Activated CD8-positive, alpha-beta memory T cell treated with anti-CD3 and anti-CD28 coated beads, Interleukin-2, amount 10 ng/mL, durations not matched to agents 7 days and 5 days (primary cell): ENCODE measurements at places on chromosomes 5 and 9.

DNA sequence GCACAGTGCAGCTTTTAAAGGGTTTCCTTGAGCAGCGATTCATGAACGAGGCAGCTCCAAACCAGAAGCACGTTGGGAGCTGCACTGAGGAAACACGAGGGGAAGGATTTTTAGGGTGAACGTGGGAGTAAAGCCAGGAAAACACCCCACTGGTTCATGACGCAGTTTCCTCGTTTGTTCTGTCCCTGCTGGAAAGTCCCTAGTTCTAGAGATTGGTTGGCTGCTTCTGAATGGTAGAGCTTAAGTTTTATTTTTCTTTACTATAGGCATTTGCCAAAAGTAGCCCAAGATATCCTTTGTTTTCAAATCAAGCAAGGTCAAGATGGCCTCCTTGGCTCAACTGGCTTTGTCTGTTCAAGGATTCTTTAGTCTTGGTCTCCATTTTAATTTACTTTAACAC lies 116.5 kb upstream of the CACNA1B start:
- DNase-seq, result no peak

GRCh38 chr9:95478335-95478734 lies 38.4 kb downstream of the PTCH1 start:
- no peak for DNase-seq

DNA sequence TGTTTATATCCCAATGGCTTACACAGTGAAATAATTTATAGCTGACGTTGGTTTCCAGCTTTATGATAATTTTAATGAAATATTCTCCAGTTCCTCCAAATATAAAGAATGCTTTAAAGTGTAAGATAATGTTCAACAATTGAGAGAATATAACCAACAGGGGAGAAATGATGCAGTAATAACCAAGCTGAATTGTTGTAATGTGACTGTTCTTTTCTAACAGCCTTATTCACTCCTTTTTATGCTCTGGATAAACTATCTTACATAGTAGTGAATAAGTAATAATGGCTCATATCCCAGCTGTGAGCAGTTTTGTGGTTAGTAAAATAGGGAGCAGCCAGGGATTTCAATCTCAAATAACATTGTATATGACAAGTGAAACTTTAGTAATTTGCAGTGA lies 2348.7 kb upstream of the ACO1 start:
- DNase-seq, result no peak

DNA sequence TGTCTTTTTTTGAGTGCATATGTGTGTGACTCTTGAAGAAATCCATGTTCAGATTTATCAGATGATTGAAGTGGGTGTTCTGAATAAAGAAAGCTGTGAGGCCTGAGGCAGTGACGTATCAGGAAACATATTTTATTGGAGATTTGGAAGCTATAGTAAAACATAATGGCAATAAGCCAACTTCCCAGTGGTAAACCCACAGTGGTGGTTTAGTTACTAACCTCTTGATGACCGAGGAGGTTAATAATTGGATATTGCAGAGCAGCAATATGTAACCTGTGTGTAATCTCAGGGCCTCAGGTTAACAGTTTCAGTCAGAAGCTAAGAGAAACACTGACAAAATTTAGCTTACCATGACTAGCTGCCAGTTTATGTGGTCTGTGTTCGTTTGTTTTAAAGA lies 6.9 kb downstream of the RGMB start:
- DNase-seq, result no peak

- DNase-seq, result no peak
These were observed 72.9 kb upstream of the SHB start for GRCh38 chr9:38141746-38142591.

DNA sequence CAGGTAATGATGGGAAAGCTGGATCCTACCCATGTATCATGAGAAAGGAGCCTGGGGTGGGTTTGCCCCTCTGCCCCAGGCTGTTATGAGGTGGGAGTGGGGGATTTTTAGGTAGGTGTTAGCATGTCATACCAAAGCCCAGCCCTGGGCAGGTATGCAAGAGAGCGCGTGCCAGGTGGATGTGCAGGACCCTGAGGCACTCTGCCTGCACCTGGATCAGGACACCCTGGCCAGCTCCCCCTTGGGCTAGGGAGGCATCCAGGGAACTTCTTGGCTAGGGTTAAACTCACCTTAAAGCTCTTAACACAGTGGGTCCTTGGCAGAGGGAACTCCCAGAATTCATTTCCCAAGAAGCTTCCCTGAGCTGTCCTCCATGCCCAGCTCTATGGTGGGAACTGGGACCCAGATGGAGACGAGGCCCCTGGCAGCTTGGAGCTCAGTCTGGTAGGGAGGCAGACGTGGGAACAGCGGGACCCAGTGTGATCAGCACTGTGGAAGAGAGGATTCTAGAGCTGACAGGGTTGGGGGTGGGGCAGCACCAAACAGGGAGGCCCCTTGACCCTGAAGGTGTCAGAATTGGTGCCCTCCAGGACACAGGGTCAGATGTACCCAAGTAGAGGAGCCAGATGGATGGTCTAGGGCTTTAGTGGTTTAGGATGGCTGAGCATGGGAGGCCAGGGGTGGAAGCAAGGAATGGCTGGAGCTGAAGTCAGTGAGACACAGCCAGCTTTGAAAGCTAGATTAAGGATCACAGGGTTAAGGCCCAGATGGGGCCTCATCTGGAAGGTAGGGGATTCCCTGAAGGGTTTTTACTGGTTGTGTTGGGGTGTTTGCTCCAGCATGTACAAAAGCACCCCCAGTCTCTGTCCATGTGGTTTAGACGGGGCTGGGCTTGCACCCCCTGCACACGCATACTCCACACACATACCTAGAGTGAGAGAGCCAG lies 2.2 kb upstream of the PRR7 start:
- no peak for DNase-seq

GRCh38 chr9:124410321-124410913 lies 4.8 kb downstream of the PSMB7 start:
- DNase-seq, result no peak

GRCh38 chr9:120882935-120883607 lies 6.1 kb upstream of the PHF19 start:
- DNase-seq, result no peak

- DNase-seq, result no peak
These were observed 440.0 kb downstream of the ENC1 start for GRCh38 chr5:74200560-74200959.

- no peak for DNase-seq
These were observed 15.7 kb downstream of the TMC1 start for GRCh38 chr9:72537011-72537545.

- no peak for DNase-seq
These were observed 154.6 kb downstream of the FSTL4 start for GRCh38 chr5:133457439-133458355.

DNA sequence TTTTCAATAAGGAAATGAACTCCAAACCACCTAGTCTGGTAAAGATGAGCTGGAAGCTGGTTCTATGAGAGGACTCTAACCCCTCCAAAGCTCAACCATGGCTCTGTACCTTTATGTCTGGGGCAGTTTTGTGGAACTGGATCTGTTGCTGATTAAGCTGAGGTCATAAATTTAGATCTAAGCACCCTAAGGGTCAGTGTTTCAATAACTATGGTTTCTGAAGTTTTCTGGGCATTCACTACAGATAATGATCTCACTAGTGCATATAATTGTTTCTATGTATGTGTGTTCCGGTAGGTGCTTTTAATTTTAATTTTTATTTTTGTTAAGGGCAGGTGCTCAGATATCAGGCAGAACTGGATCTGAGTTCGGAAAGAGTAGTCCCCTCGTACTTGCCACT lies 258.7 kb upstream of the PANK3 start:
- DNase-seq, result no peak

DNA sequence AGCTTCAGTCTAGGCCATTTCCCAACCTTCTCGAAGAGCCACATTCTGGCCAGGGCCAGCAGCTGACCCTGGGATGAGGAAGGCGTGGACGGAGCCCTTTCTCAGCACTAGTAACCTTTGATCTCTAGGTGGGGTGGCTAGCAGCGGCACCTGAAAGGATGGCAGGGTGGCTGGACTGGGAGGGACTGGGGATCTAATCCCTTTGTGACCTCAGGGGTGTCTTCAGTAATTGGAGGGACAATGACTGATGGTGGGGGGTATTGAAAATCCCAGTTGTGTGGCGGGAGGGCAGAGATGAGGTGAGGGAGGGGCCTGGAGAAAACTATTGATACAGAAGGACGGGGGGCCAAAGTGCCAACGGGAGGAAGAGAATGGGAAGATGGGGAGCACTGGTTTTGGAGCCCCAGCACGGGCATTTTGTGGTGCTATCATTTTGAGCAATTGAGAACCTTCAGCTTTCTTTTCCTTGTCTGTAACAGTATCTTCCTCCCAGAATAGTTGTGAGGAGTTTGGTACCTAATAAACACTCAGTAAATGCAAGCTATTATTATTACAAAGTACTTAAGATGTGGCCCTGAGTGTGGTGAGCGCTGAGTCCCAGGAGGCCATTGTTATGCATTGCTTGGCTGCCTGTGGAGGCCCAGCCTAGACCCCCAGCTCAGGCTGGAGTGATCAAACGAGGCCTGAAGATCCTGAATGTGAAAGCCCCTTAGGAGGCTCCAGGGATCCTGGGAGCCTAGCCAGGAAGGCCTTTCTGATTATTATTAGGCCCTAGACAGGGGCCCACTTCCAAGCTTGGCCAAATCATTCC lies 37.3 kb upstream of the UBE2D2 start:
- DNase-seq, result no peak

- DNase-seq, result no peak
These were observed 5.2 kb downstream of the BTNL9 start for GRCh38 chr5:181045316-181045715.

DNA sequence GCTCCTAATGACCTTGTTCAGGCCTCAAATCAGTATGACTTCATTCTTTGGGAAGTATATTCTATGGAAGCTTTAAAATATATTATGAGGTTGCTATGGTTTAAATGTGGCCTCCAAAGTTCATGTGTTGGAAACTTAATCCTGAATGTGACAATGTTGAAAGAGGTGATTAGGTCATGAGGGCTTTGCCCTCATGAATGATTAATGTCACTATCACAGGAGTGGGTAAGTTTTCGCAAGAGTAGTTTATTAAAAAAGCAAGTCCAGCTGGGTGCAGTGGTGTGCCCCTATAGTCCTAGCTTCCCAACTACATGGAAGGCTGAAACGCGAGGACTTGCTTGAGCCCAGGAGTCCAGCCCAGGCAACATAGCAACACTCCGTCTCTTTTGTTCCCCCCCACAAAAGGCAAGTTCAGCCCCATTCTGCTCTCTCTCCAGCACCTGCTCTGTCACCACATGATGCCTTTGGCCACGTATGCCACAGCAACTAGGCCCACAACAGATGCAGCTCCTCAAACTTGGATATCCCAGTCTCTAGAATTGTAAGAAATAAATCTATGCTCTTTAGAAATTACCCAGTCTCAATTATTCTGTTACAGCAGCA lies 105.3 kb downstream of the SIL1 start:
- DNase-seq, result no peak

GRCh38 chr5:92283521-92283920 lies 900.4 kb upstream of the ARRDC3 start:
- DNase-seq, result no peak

- DNase-seq, result no peak
These were observed 27.9 kb downstream of the NANS start for GRCh38 chr9:98084396-98084795.

GRCh38 chr5:41410307-41410706 lies 100.1 kb downstream of the PLCXD3 start:
- no peak for DNase-seq

DNA sequence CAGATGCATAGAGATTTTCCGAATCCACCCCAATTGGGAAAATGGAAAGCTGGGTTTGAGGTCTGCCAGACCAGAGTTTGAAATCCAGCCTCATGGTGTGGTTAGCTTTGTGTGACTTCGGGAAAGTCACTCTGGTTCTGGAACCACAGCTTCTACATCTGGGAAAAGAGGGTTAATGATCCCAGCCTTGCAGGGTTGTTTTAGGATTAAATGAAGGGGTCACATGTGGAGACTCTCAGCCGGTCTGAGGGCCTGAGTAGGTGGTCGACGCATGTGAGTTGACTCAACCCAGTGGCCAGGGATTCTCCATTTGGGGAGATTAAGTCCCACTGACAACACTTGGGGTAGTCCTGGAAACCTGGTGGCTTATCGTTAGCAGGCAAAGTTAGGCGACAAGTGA lies 6.1 kb downstream of the ZNF618 start:
- peak; percentile 27 for DNase-seq

- DNase-seq, result no peak
These were observed 1717.9 kb downstream of the EFNA5 start for GRCh38 chr5:105952875-105953274.

DNA sequence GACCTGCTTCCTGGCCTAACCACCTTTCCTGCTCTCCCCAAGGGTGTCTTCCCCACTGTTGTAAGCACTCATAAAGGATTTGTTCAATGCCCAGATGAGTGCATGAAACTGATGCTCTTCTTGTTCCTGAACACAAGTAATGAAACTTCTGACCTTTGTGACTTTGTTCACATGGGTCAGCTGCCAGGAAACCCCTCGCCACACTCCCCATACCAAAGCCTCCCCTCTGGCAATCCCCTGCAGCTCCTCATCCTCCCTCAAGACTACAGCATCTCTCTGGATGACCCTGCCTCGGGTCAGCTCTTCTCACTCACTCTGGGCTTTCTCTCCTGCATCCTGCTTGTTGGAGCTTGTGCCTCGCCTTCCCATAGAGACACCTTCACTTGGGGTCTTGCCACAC lies 72.2 kb upstream of the SPTLC1 start:
- DNase-seq, result no peak

- no peak for DNase-seq
These were observed 49.7 kb downstream of the PDZD2 start for GRCh38 chr5:31688515-31689092.

GRCh38 chr5:44795496-44795895 lies 13.3 kb upstream of the MRPS30 start:
- DNase-seq, result no peak

- no peak for DNase-seq
These were observed 134.8 kb downstream of the ZNF354C start for GRCh38 chr5:179194941-179195381.

- no peak for DNase-seq
These were observed 7.9 kb downstream of the SH2D3C start for GRCh38 chr9:127770583-127770904.

- no peak for DNase-seq
These were observed 52.7 kb downstream of the RXRA start for GRCh38 chr9:134378901-134379338.

DNA sequence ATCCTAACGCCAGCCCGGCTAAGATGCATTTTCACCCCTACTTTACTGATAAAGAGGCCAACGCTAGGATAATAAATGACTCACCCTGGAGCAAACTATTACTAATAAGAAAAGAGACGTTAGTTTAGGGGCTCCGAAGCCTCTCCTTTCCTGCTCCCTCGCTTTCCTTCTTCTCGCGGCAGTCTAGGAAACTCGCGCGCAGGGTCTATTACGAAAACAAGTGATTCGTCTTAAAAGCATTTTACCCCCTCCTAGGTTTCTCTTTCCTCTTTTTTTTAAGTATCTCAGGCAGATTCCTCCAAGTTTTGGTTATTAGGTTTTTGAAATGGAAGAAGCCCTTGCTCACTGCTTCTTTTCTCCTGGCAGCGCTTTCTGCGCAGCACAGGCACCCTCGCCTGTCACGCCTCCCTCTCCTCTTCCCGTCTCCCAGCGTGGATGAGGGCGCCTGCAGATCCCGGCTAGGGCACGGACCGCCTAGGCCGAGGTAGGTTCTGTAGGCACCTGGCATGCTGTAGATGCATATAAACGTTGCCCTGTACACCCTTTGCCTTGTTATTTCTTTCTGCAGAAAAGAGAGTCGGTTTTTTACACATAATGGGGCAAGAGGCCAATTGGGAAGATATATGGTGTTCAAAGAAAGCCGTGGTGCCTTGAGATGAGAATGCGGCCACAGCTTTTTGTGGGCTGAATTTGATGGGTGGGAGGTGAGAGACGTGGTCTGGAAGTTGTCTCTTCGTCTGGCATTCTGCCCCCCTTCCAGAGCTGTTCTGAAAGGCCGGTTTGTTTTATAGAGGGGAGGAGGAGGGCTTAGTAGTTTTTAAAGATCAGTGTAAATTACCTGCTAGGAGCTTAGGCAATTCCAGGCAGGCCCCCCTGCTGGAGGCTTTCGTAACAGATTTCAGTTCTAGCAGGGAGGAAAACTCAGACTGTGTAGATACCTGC lies 983 bp downstream of the GCNT1 start:
- DNase-seq, result no peak
